ENCODE measurements at places on chromosomes 13 and 19.

DNA sequence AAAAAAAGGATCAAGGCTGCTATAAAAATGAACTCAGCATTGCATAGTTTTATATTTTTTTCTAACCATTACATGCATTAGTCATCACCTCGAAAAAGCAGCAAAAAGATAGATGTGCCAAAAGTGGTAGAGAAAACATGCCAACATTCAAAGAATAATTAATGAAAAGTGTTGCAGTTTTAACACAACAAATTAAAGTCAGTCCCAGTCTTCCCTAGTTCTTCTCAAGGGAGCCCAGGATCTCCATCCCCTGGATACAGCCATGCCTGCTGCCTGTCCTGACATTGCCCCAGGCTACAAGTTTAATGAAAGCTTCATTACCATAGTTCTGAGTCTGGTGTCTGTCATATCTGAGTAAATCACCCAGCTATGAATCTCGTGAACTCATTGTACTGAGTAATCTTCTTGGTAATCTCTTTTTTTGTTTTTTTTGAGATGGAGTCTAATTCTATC is 116.6 kb upstream of the KLF12 start:
- peak; percentile 47 for DNase-seq

- DNase-seq: no peak
Observed at GRCh38 chr13:101283782-101284181, 132.5 kb downstream of the NALCN start.

DNA sequence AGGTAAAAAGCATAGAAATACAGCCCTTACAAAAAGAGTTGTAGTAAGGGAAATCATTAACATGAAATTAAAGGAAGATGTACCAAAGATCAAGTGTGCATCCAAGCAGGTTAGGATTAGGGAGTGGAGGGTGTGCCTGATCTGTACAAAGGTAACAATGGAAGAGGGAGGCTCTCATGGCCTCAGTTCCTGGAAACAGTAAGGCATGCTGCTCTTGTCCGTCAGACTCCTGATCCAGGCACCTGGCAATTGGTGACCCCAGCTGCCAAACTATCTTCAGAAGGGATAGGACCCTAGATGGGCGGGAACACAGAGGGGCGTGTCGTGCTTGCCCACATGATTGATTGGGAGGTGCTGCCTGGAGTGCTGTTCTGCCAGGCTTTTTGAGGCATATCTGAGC is 4.5 kb downstream of the TEX26 start:
- DNase-seq: no peak

DNA sequence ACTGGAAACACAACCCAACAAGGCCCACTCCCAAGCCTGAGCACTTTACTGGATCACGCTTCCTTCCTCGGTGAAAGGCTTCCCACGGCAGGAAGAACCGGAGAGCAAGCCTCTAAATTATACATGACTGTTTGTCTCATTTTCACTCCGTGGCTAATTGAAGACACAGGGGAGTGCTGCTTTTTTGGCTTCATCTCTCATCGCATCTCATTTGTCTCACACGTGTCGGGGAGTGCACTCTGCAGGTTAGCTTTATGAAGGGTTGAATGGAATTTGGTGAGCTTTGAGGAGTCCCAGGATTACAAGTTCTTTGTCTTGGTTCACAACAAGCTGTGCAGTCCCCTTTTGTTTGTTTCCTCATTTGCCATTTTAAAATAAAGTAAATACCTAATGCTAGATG is 544.6 kb downstream of the GPC6 start:
- no peak for DNase-seq

GRCh38 chr19:1825909-1826556 is 14.0 kb upstream of the ATP8B3 start:
- peak; percentile 44 for DNase-seq

GRCh38 chr19:2797280-2797679 is 12.0 kb downstream of the THOP1 start:
- no peak for DNase-seq

- DNase-seq: peak; percentile 10
Observed at GRCh38 chr19:11382898-11383705, 1.0 kb downstream of the EPOR start.

GRCh38 chr13:96011291-96011872 is 41.8 kb downstream of the UGGT2 start:
- peak; percentile 20 for DNase-seq

- no peak for DNase-seq
Observed at GRCh38 chr13:112959206-112959605, 9.8 kb upstream of the MCF2L start.

- no peak for DNase-seq
Observed at GRCh38 chr19:42872608-42873007, 6.9 kb downstream of the PSG1 start.

- peak; percentile 51 for DNase-seq
Observed at GRCh38 chr19:16041299-16041990, 34.9 kb upstream of the TPM4 start.

DNA sequence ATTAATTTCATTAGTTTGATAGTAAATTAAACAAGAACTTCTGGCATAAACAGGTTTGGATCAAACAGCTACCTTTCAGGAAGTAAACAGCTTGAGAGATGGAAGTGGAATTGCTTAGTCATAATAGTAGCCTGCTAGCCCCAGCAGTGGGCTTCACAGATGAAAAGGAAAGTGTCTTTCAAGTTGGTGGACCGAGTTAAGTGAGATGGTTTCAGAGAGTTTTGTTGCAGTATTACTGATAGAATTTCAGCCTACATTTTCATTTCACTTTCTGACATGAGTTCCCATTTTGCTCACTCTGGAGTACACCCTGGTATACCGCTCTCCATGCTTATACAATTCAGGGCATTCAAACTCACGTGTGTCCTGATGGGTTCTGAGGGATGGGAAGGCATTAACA is 2.0 kb upstream of the PTOV1 start:
- no peak for DNase-seq

DNA sequence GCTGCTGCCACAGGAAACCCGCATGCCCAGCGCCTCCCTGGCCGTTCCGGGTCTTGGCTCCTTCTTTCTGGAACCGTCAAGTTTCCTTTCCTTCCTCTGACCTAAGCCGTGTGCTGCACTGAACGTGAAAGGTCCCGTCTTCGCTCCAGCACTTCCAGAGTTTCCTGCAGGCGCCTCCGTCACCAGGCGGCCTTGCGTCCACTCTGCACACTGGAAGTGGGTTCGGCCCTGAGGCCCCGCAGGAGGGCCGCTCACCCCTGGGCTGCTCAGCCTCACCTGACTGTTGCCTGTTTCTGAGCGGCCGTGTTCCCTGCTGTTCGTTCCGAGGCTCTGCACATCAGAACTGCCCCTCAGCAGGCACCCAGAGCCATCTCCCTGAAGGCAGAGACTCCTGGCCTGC is 12.3 kb upstream of the MEX3D start:
- DNase-seq: no peak

GRCh38 chr19:40799558-40800338 is 757 bp downstream of the EGLN2 start:
- DNase-seq: no peak

DNA sequence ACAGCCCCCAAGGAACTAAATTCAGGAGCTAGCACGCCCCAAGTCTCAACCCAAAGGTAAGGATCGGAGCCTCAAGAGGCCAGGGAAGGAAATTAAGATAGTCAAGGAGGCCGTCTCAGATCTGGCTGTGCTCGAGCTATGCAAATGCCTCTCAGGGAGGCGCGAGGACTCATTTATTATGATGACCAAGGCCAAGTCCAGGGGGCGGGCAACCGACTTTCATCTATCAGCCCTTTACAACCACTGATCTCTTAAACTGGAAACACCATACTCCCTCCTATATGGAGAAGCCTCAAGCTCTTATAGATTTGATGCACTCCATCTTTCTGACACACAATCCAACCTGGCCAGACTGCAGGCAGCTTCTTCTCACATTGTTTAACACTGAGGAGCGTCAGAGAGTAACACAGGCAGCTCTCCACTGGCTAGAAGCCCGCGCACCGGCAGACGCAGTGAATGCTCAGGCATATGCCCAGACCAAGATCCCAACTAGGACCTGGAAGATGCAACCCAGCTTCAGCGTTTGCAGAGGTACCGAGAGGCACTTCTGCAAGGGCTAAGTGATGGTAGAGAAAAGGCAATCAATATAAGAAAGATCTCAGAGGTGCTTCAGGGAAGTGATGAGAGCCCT is 9.6 kb upstream of the SLC15A1 start:
- DNase-seq: no peak

- DNase-seq: no peak
Observed at GRCh38 chr13:63979951-63980350, 2564.3 kb upstream of the PCDH20 start.

DNA sequence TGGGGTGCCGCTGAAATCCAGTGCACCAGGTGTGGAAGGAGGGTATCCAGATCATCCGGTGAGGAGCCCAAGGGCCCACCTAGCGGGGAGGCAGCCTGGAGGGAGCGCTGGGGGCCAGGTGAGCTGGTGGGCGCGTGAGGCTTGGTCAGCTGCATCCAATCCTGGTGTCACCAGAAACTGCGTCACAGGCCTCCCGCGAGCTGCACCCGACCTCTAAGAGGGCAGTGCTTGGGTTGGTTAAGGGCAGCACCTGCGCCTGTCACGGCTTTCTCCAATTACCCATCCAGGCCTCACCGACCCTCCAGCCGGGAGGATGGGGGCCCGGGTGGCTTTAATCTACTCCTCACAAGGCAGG is 284 bp downstream of the RNF17 start:
- DNase-seq: no peak

DNA sequence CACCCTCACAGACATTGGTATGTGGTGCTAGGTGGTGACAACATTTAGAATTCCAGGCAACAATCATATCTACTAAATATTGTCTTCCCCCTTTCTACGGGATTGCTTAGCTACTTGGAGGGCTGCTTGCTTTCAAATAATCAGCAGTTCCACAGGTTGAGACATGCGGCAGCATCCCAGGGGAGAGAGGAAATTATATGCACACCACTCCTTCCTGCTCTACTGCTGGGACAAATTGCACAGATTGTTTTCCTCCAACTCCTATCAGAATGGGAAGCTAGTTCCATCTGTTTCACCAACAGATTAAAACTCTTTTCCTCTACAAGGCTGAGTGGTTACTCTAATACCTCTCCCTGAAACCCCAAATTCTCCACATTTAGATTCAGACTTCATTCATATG is 275.4 kb downstream of the DNAJC15 start:
- no peak for DNase-seq

- DNase-seq: no peak
Observed at GRCh38 chr13:21355304-21355703, 103.8 kb downstream of the ZDHHC20 start.
